Breast epithelium (tissue), 4 donors: ENCODE measurements at places on chromosomes 16 and 17. TPM values are rescaled to one million over a fixed set of nuclear protein-coding genes. Genes with fewer than 3 reads are reported as not detected.

DNA sequence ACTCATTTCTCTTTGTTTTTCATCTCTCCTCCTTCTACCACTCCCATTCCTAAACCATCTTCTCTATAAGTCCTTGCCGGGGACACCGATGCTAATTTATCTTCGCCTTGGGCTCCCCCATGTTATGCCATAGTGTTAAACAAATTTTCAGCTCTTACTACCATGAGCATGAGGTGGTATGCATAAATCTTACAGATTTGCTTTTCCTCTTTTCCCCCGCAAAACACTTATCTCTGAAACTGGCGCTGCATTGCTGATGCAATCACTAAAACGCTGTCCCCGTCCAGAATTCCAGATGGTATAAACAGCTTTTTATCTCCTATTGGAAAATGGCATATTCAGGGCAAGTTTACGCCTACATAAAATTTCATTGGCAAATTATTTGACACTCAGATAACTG lies 673.6 kb upstream of the CDH8 start:
- H3K27ac ChIP-seq, result no peak overlapping the region
- H3K4me1 ChIP-seq, result no peaks in the 10 kb centered on the region
- no peaks in the 10 kb centered on the region for H3K36me3 ChIP-seq
- no peak overlapping the region for H3K4me3 ChIP-seq
- H3K27me3 ChIP-seq, result no peaks in the 10 kb centered on the region

DNA sequence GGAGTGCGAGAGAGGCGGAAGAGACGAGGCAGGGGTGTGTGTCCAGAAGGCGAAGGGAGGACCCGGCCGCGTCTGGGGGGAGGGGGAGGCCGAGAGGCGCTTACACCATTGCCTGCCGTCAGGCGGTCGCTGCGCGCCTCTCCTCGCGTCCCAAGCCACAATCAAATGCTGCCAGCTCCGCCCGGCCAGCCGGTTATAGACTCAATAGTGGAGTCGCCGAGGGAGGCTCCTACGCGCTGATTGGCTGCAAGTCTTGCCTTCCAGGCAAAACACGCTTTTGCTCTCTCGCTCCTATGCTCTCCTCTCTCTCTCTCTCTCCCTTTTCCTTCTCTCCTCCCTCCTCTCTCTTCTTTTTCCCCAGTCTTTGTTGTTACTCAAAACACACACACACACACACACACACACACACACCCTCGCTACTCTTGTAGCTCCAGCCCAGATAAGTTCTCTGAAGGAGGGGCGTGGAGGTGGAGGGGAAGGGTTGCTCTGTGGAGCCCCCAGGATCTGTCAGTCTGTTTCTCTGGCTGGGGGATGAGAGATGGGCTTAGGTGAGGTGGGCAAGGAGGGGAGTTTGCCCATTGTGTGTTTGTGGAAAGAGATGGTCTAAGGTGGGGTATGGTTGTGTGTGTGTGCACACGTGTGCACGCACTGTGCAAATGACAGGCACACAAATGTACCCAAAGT lies at the start of gene DLX3:
Gene DLX3, minus strand, starts transcription at position 170 of the 684 bp plus-strand sequence. CDS start 226 bp downstream, outside the sequence.
- H3K36me3 ChIP-seq, result no peaks in the 10 kb centered on the region
- peak within 1 kb of the TSS; percentile 9 for H3K27ac ChIP-seq
- H3K4me3 ChIP-seq, result peak within 1 kb of the TSS; percentile 75
- H3K4me1 ChIP-seq, result no peaks in the 10 kb centered on the region

GRCh38 chr17:27424516-27424915 lies 31.7 kb upstream of the KSR1 start:
- H3K27ac ChIP-seq, result no peak overlapping the region
- H3K36me3 ChIP-seq, result no peaks in the 10 kb centered on the region
- no peak overlapping the region for H3K4me3 ChIP-seq

DNA sequence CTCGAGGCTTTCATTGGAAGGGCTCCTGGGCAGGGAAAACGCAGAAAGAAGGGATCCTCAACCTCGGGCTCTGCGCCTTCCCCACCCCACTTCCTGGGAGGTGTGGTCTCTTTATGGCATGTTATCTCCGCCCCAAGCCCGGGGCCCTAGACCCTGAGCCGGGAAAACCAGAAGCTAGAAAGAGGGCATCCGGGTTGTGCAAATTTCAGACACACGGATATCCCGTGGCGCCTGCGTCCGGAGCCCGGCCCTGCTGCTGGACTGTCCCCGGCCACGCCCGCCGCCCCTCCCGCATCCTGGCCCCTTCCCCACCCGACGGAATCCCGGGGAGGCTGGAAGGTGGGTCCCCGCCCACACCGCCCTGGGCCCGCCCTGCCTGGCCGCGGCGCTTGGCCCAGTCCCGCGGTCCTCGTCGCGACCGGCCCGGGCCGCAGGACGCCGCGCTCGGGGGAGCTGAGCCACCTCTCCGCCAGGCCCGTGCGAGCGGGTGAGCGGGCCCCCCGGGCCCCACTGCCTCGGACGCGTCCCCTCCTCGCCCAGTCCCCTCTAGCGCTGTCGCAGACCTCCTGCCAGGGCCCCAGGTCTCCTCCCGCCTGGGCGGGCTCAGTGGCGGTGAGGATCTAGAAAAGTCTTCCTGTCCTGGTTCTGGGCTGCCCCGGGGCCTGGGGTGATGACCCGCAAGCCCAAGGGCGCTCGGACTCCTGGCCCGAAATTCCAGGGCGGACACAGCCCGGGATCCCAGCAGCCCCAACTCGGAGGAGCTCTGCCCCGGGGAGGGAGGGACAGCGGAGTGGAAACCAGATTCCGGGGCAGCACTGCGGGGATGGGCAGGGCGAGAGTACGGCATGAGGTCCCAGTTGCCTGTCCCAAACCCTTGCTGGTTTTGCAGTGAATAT lies at the start of gene SLC16A5:
Gene SLC16A5, plus strand, starts transcription at position 397 of the 896 bp plus-strand sequence. CDS start 5,683 bp downstream, outside the sequence.
- peak; percentile 92 for DNase-seq
- H3K36me3 ChIP-seq, result no peaks in the 10 kb centered on the region
- H3K4me1 ChIP-seq, result peaks cover 21% of the 10 kb centered on the region
- peak within 1 kb of the TSS; percentile 93 for H3K27ac ChIP-seq
- peak within 1 kb of the TSS; percentile 91 for H3K4me3 ChIP-seq

Gene ITGAL
- total RNA-seq, result 2.4 TPM

Gene CRHR1
- 1.6 TPM for total RNA-seq

Gene PRRT2
- 3.5 TPM for total RNA-seq
